Activated CD8-positive, alpha-beta memory T cell treated with anti-CD3 and anti-CD28 coated beads for 1 hour (primary cell): ENCODE measurements at places on chromosomes 7 and 10.

DNA sequence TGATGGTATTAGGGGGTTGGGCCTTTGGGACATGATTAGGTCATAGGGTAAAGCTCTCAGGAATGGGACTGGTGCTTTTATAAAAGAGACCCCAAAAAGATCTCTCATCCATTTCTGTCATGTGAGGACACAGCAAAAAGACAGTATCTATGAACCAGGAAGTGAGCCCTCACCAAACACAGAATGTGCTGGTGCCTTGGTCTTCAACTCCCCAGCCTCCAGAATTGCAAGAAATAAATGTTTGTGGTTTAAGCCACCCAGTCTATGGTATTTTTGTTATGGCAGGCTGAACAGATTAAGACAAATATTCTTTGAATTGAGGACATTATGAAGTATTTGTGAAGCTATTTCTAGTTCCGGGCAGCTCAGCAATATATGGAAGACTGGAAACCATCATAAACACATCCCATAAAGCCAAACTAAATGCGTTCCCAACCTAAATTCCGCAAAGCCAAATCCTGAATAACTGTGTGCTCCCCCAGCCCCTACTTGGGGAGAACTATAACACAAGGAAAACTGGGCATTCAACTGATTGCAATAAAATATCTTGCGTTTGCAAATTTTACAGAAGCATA is 153.7 kb downstream of the GALNT17 start:
- no peak for DNase-seq

GRCh38 chr7:88309819-88310218 is 3.1 kb upstream of the STEAP4 start:
- no peak for DNase-seq

DNA sequence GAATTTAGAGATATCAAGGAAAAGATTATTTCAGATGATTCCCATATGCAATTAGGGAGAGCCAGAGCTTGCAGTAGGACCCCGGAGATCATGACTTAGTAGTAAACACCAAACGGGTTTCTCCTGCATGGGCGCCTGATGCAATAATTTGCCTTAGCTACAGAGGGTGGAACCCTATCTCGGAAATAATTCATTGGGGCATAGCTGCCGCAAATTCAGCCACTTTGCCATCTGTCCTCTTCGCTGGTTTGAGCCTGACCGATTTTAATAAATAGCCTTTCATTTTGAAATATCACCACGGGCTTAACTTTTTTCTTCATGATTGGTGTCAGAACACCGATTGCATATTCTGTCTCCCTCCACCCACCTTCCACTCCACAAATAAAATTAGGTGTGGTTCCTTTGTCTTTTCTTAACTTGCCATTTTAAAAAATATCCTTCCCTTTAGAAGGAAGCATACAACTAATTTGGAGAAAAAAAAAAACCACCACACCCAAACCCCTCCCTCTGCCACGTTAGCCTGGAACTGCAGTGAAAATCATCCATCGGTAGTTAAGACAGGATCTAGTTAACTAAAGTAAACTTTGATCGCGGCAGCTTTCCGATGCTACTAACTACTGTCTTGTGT is 1.4 kb downstream of the GARS1 start:
- DNase-seq = no peak

DNA sequence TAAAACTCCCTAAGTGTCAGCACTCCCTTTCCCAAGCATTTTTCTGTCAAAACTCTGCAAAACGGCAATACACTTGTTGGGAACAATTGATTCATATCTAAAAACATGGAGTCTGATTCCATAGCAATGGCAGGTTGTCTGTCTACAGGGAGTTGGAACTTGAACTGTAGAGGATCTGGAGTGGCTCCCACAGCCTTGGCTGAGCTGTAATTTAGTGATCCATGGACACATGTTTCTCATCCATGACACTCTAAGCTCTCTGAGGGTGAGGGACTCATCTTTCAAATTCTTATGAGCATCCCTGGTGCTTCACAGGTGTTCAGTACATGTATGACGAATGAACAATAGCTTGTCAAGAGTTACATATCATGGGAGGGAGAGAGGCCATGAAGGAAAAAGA is 466.1 kb downstream of the GRID1 start:
- DNase-seq = no peak

- DNase-seq = no peak
Observed at GRCh38 chr7:24773646-24774045, 16.4 kb upstream of the GSDME start.

DNA sequence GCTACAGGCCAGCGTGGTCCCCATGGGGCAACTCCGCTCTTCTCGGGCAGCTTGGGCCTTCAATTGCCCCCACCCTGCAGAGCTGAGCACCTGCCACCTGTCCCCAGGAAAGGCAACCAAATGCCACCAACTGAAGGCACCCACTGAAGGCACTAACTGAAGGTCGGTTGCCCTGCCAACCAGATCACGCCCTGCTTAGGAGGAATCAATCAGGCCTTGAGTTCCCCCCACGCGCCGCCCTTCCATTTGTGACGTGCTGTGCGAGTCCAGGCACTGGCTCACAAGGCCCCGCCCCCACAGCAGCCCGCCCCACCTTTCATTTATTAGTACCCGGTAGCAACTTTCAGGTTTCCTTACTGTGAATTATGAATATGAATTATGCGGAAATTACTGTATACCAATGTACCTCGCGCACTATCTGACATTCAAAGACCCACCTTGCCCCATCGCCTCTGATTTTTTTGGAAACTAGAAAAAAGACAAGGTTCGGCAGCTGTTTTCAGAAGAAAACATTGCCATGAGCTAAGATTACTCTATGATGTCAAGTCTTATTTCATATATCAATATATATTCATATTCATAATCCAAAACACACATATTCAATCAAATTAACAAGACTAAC is 83.6 kb upstream of the ABI1 start:
- DNase-seq = no peak

DNA sequence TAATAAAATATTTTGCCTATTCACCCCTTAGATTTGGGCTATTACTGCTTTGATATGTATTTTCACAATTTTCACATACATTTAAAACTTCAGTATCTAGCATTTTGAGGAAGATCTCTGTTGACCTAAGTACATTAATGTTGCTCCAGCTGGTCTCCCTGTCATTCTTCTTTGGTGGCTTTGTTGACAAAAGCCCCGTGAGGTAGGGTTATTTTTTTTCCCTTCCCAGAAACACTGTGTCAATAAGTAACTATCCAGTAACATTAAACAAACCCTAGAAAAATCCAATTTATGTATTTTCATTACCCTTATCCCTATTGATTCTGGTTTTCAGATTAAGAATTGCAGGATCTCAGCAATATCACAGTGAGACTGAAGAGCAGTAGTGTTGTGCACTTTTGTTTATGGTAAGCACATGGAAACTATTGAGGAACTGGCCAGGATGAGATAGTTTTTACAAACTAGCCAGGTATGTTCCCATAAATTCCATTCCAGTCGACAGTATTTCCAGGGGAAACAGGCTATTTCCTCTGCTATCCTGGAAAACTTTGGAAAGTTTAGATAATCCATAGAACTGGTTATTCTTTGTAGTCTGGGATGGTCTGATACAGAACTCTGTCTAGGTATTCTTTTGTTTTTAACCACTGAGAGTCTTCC is 198.2 kb downstream of the PON1 start:
- no peak for DNase-seq

- no peak for DNase-seq
Observed at GRCh38 chr7:31055471-31055870, 3.4 kb downstream of the ADCYAP1R1 start.

GRCh38 chr10:66752714-66753113 is 173.1 kb upstream of the LRRTM3 start:
- DNase-seq = no peak

GRCh38 chr7:97006816-97007582 is 1.6 kb downstream of the DLX6 start:
- no peak for DNase-seq

- DNase-seq = no peak
Observed at GRCh38 chr7:30074422-30075030, 46.3 kb downstream of the PLEKHA8 start.

DNA sequence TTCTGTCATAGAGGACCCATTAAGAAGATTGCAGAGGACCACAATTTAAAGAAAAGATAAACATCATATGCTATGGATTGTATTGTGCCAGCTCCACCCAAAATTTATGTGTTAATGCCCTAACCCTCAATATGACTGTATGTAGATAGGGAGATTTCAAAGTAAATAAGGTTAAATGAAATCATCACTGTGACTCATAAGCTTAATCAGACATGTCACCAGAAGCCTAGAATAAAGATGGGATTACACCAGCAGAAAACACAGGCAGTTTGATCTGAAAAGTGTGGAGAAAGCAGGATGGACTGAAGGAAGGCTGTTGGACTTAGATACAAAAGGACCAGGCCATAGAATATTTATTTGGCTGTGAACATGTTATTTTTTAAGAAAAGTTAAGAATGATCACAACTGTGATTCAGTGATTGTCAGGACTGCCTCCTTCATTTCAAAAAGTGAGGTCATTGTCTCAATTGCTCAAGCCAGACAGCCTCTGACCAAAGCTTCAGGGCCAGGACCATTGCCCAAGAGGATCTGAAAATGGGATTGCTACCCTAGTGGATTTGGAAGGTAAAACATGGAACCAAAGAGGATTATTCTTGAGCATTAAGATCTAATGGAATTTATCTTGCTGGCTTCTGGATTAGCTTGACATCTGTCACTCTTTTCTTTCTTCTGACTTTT is 270.8 kb upstream of the POM121L12 start:
- no peak for DNase-seq

DNA sequence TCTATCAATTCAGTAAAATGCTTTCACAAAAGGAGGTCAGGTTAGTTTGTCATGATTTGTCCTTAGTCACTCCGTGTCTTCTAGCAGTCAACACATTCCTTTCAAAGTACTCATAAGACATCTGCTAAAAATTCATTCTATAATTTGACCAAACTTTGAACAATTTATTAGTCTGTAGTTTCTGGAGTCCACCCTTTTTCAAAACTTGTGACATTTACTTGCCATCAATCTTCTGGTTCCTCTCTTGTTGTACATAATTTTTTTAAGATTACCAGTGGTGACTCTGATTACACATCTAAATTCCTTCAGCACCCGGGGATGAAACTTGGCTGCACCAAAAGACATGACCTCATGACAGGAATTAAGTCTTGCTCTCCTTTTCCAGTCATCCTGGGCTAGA is 130.1 kb downstream of the NEBL start:
- DNase-seq = no peak

GRCh38 chr10:6065835-6066234 is 3.7 kb upstream of the IL2RA start:
- DNase-seq = no peak

DNA sequence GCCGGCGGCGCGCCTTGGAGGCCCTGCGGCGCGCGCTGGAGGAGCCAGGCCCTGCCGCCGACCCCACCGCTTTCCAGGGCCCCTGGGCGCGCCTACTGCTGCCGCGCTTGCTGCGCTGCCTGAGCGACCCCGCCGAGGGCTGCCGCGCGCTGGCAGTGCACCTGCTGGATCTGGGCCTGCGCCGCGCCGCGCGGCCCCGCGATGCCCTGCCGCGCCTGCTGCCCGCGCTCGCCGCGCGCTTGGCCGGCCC is 280 bp downstream of the DNAAF5 start:
- DNase-seq = no peak

- no peak for DNase-seq
Observed at GRCh38 chr10:7409045-7409731, 1.6 kb downstream of the SFMBT2 start.

DNA sequence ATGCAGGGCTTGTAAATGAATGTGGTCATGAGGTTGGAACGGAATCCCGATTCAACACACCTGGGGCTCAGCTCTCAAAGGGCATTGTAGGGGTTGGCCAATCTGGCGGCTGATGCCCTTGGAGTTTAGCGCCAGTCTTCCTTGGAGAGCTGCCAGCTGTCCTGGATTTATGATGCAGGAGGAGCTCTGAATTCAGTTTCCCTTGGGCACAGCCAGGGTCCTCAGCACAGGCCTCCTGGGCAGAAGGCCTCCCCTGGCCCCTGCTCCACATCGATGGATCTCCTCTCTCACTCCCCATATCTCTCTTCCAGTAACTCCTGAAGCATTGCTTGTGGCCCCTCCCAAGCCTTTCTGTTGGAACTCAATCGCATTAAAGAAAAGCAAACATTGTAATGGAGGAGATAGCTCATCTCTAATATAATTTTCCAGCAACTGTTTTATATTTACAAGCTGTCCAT is 985 bp upstream of the CYTH3 start:
- no peak for DNase-seq

- DNase-seq = no peak
Observed at GRCh38 chr7:33903791-33904680, 1.3 kb upstream of the BMPER start.

DNA sequence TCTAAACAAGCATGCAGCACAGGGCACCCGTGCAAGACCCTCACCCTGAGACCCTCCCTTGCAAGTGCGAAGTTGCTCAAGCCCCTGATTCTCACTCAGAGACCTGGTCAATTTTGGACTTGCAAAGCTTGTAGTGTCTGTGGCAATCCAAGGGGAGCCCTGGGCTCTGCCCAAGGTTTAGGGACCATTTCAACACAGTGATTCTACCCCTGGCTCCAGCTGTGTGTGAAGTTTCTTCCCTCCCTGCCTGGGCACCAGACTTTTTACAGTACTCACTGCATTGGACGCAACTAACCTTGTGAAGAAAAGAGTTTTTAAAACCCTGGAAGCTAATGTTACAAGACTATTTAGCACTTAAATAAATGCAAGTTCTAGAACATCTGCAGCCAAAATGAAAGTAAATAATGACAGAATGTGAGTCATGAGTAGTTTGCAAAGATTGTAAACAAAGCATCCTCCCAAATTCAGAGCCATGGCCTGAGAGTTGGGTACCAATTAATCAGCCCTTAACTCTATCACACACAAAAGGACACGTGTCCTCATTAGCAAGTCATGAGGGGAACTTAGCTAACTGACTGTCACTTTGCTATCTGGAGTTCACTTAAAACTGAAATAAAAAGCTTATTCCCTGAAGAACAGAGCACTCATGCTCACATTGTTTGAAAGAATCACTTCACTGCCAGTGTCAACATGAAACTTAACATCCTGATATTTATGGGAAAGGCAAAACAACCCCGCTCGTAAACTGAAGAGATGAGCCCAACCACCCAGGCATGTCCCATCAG is 48.1 kb downstream of the RGS10 start:
- DNase-seq = no peak

DNA sequence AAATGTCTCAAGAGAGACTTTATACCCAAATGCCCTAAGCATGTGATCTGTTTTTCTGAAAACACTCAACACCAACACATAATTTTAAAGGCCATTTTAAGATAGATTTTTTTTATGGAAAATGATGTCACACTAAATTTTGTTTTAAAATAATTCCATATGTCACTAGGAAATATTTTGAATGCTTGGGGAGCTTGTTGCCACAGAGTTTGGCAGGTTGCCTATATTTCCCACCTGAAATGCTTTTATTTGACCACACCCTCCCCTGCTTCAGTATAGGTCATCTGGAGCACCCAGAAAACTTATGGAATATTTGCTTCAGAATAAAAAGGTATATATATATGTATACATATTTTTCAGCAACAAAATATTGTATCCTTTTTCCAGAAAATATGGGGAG is 180.0 kb upstream of the ANK3 start:
- no peak for DNase-seq

DNA sequence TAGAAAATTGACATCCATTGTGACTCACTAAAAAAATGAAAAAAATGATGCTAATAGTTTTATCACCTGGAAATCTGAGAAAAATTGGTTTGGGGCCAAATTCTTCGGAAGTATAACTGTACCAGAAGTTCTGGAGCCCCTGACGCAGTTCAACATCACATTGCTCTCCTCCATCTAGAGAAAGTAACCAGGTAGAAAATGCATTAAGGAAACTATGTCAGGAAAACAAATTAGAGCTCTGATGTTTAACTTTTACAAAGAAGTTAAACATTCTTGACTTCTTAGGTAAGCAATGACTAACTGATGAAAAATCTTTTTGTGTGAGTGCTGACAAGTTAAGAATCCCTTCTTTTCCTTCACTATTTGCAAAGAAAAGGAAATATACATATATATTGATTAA is 61.1 kb upstream of the TMEM196 start:
- no peak for DNase-seq
